Activated T-cell treated with anti-CD3 and anti-CD28 coated beads, Interleukin-2, amount 50 U/mL, for 72 hours (primary cell): ENCODE measurements at places on chromosomes 3 and 15.

- peak; percentile 78 for DNase-seq
Observed at GRCh38 chr3:186534113-186534669, 10.0 kb downstream of the CRYGS start.

- DNase-seq = no peak
Observed at GRCh38 chr3:182242489-182242942, 530.8 kb downstream of the SOX2 start.

- DNase-seq = no peak
Observed at GRCh38 chr3:110234831-110235230, 836.8 kb upstream of the NECTIN3 start.

DNA sequence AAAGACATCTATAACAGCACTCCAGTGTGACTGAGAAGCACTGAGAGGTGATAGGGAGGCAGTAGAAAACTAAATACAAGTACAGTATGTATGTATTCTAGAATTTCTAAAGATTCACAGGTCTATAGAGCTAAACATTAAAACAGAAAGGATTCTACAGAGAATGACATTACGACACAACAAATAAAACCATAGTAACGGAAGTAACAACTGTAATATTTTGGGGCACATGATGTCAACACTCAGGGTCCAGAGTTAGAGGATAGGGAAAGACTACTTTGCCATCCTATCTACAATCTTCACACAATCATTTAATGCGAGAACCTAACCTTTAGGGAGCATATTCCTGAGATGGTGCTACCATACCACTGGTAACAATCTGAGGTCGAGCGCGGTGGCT is 13.6 kb downstream of the UBXN7 start:
- DNase-seq = no peak

DNA sequence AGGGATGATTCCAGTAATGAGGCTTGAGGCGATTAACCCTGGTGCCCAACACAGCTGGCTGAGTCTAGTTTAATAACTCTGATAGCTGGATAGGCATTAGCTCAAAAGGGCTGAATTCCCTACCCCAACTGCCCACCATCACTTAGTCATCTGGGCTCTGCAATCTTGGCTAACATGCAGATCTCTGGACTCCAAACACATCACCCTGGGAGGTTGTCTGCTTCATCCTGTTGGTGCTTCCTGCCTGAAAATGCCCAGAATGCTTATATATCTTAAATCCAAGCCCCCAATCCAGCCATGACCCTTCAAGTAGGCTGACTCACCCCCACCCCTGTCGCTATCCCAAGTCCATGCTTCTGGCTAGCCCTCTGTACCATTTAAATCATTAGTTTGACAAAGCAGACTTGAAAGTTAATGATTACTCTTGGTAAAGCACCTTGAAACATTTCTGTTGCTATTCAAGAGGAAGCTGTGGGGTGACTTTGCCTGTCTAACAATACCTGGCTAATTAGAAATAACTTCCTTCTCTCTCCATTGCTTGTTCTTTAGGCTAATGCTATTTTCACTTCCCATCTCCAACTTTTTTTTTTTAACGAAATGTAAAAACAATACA is 107.0 kb upstream of the RORA start:
- no peak for DNase-seq

DNA sequence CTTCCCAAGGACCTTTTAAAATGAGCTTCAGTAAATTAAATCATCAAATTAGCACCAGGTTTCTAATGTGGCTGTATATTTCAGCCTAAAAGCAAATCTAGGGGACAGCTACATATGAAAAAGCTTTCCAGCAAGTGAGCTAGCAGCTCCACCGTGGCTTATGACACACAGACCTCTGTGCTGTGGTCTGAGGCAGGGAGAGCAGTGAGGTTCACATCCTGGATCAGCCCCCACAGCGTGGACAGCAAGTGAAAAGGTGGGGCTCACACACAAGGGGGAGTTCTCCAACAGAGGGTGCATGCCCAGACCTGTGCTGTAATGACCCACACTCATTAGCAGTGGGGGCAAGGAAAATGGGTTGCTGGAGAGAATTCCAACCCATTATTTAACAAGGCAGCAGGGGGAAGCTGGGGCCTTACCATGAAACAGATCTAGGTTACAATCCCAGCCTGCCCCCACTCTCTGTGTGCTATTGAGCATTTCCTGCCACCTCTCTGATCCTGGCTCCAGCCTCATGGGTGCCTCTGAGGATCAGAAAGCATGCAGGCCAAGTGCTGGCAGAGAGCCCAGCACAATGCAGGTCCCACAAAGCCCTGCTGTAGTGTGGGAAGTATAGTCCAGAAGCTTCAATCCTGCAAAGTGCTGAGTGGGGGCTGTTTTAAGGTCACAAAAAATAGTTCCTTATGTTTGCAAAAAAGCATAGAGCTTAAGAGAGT is 48.2 kb downstream of the RASGRF1 start:
- DNase-seq = no peak

- DNase-seq = no peak
Observed at GRCh38 chr15:78284758-78285157, 14.7 kb downstream of the SKIC8 start.

- DNase-seq = no peak
Observed at GRCh38 chr15:47218295-47218694, 499.0 kb upstream of the SEMA6D start.

GRCh38 chr3:73609655-73610054 is 15.1 kb downstream of the PDZRN3 start:
- no peak for DNase-seq
